ENCODE measurements at places on chromosomes 6 and 20.

GRCh38 chr6:45148278-45148677 lies 179.9 kb upstream of the RUNX2 start:
- H3K36me3 ChIP-seq, result no peaks in the 10 kb centered on the region
- no peaks in the 10 kb centered on the region for H3K27me3 ChIP-seq
- no peaks in the 10 kb centered on the region for H3K4me1 ChIP-seq
- no peak overlapping the region for H3K27ac ChIP-seq
- DNase-seq, result no peak

- peak overlapping the region; percentile 56 for H3K4me3 ChIP-seq
- H3K36me3 ChIP-seq, result peaks cover 3% of the 10 kb centered on the region
- no peaks in the 10 kb centered on the region for H3K27me3 ChIP-seq
- peak overlapping the region; percentile 73 for H3K27ac ChIP-seq
- no peak for DNase-seq
These were observed 21.6 kb downstream of the STX7 start for GRCh38 chr6:132491303-132491702.

- H3K36me3 ChIP-seq, result no peaks in the 10 kb centered on the region
- no peak for DNase-seq
- H3K27me3 ChIP-seq, result no peaks in the 10 kb centered on the region
- no peak overlapping the region for H3K27ac ChIP-seq
- no peaks in the 10 kb centered on the region for H3K4me1 ChIP-seq
These were observed 92.2 kb downstream of the CEP162 start for GRCh38 chr6:84135291-84135690.

DNA sequence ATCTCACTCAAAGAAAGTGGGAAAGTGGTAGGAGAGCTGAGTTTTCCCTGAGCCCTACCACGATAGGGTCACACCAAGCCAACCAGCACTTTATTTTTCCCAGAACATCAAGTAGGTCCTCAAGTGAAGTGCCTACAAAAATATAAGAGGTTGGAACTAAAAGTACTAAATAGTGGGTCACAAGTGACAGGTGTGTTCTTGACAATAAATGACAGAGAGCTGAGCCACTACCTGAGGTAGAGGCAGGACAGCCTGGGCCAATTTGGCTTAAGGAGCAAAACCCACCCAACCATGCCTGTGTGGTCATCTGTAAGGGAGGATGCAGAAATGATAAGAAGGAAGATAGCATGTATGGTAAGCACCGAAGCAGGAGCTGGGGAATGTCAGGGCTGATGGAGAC lies 154.8 kb upstream of the SSTR4 start:
- H3K36me3 ChIP-seq, result no peaks in the 10 kb centered on the region
- H3K27me3 ChIP-seq, result no peaks in the 10 kb centered on the region
- H3K4me1 ChIP-seq, result no peaks in the 10 kb centered on the region
- H3K4me3 ChIP-seq, result no peak overlapping the region
- H3K27ac ChIP-seq, result no peak overlapping the region

- no peak overlapping the region for H3K27ac ChIP-seq
- no peak for DNase-seq
- peaks cover 5% of the 10 kb centered on the region for H3K4me1 ChIP-seq
- H3K36me3 ChIP-seq, result no peaks in the 10 kb centered on the region
These were observed 87.3 kb downstream of the DTNBP1 start for GRCh38 chr6:15575357-15576033.

- no peak overlapping the region for H3K27ac ChIP-seq
- peaks cover 2% of the 10 kb centered on the region for H3K27me3 ChIP-seq
- H3K36me3 ChIP-seq, result no peaks in the 10 kb centered on the region
- H3K4me1 ChIP-seq, result no peaks in the 10 kb centered on the region
- no peak for DNase-seq
These were observed 228.8 kb upstream of the ECI2 start for GRCh38 chr6:4364172-4364571.

DNA sequence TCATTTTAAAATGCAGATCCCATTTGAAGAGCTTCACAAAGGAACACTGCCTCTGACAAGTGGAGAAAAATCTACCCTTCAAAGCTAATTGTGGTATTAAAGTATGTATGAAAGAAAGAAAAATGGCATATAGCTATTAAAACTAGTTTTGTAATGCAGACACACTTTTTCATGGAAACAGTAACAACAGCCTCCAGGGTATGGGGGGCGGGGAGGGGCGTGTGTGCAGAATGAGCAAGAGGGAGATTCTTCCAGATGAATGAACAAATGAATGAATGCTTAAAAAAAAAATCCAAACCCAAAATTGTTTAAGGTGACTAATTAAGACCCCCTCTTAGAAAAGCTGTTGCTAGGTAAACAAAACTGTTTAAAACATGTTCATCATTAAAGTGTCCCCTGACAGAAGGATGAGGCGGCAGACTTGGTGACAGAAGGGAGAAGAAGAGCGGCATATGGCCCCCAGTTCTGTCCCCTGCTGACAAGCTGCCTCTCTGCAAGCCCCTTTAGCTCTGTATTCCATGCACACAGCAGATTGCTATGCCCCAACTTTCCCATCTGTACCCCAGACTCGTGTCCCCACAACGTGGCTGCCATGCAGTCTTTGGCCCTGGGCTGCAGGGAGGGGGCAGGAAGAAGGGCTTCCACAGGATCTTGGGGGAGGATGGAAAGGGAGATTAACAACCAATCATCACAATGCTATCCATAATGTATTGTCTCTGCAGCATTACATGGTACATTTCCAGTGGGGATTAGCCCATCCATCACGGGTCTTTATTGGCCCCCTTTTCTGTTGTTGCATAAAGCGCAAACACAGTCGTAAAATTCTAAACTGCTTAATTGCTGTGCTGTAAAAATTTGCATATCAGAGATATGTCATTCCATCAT lies 108.4 kb upstream of the OLIG3 start:
- no peaks in the 10 kb centered on the region for H3K4me1 ChIP-seq
- no peak overlapping the region for H3K4me3 ChIP-seq
- no peak overlapping the region for H3K27ac ChIP-seq
- no peak for DNase-seq

DNA sequence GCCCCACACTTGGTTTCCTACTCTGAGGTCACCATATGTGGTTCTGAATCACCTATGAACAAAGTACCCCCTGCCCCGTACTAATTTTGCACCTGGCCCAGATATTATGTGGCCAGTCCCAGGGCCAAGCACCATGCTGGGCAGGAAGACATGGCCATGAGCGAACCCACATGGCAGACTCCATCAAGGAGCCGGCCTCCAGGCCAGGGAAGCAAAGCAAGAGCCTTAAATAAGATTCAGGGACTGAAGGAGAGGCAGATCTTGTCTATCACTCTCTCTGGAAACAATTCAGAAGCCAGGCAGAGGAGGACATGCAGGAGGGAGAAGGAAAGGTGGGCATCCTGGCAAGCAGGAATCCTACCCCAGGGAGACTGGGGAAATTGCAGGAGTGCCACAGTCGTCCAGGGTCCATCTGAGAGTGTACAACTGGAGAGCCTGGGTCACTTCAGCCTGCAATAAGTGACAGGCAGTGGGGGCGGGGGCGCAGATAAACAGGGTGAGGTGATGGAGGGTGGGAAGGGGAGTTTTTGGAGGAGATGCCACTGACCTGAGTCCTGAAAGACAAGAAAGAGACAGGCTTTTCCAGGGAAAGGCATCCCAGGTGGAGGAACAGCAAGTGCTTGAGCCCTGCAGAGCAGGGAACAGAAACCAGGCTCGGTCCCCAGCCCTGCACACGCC lies 2.1 kb upstream of the BMP7 start:
- no peaks in the 10 kb centered on the region for H3K4me1 ChIP-seq
- no peaks in the 10 kb centered on the region for H3K36me3 ChIP-seq
- no peak for DNase-seq
- no peak overlapping the region for H3K27ac ChIP-seq
- H3K4me3 ChIP-seq, result no peak overlapping the region

DNA sequence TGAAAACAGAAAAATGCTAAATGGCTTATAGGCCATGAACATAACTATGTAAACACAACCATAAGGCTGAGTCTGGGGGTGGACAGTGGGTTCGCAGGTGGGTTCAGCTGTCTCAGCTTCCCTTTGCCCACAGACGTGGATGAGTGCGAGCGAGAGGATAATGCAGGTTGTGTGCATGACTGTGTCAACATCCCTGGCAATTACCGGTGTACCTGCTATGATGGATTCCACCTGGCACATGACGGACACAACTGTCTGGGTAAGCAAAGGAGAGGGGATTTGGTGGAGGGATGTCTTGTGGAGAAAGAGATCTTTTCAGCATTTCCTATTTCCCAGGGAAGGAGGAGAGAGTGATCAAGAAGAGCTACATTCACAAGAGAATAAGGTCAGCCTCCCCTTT lies 14.7 kb downstream of the SCUBE3 start:
- H3K4me1 ChIP-seq, result no peaks in the 10 kb centered on the region
- H3K4me3 ChIP-seq, result no peak overlapping the region
- H3K27me3 ChIP-seq, result no peaks in the 10 kb centered on the region
- no peak overlapping the region for H3K27ac ChIP-seq

- no peaks in the 10 kb centered on the region for H3K27me3 ChIP-seq
- no peaks in the 10 kb centered on the region for H3K36me3 ChIP-seq
- H3K27ac ChIP-seq, result no peak overlapping the region
- H3K4me1 ChIP-seq, result no peaks in the 10 kb centered on the region
These were observed 14.5 kb downstream of the ZNF76 start for GRCh38 chr6:35273822-35274559.

GRCh38 chr20:14957402-14957801 lies 620.0 kb upstream of the FLRT3 start:
- no peaks in the 10 kb centered on the region for H3K4me1 ChIP-seq
- no peaks in the 10 kb centered on the region for H3K27me3 ChIP-seq
- DNase-seq, result no peak
- no peaks in the 10 kb centered on the region for H3K36me3 ChIP-seq
- no peak overlapping the region for H3K4me3 ChIP-seq
- H3K27ac ChIP-seq, result no peak overlapping the region

- no peaks in the 10 kb centered on the region for H3K4me1 ChIP-seq
- no peak overlapping the region for H3K27ac ChIP-seq
- DNase-seq, result no peak
- H3K36me3 ChIP-seq, result no peaks in the 10 kb centered on the region
These were observed 11.7 kb downstream of the SYNDIG1 start for GRCh38 chr20:24481173-24481572.

DNA sequence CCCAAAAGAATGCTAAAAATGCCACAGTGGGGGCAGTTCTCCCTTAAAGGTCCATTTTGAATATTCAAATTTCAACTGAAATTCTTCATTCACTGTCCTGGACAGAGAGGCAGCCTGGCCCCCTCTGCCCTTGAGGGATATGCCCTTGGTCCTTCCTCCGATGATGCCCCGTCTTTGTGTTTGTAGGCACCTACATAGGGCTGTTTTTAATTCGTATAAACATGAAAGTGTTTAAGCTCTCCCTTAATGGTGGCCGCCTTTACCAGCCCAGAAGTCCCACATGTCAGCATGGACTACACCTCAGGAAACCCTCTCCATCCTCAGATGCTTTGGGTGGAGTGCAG lies 70.2 kb downstream of the SSR1 start:
- H3K36me3 ChIP-seq, result peaks cover 29% of the 10 kb centered on the region
- peaks cover 39% of the 10 kb centered on the region for H3K4me1 ChIP-seq
- no peak overlapping the region for H3K4me3 ChIP-seq
- H3K27ac ChIP-seq, result peak overlapping the region; percentile 42
- H3K27me3 ChIP-seq, result no peaks in the 10 kb centered on the region

DNA sequence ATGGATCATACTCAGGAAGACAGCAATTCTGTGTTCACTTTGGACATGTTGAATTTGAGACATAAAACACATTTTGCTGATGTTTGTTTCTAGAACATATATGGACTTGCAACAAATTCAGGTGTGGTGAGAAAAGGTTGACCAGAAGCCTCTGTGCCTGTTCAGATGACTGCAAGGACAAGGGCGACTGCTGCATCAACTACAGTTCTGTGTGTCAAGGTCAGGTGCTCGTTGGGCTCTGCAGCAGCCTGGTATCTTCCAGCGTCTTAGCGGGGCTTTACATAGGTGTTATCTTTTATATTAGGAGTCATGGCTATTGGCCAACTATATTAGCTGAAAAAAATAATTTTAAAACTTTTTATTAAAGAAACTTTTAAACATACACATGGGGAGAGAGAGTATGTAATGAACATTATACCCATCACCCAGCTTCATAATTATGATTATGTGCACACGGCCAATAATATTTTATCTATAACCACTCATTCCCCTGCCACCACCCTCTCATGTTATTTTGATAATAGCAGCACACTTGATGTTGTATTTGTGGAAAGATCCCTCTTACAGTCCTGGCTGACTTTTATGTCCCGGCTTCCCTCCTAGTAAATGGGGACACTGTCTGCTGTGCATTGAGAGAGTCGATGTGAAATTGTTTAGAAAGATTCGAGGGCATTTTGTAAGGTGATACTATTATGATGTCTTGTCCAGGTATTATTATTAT lies 43.4 kb downstream of the ENPP1 start:
- H3K4me1 ChIP-seq, result no peaks in the 10 kb centered on the region
- H3K27me3 ChIP-seq, result no peaks in the 10 kb centered on the region
- DNase-seq, result no peak
- H3K36me3 ChIP-seq, result no peaks in the 10 kb centered on the region
- no peak overlapping the region for H3K4me3 ChIP-seq
- H3K27ac ChIP-seq, result no peak overlapping the region

- DNase-seq, result no peak
- H3K4me1 ChIP-seq, result no peaks in the 10 kb centered on the region
- H3K4me3 ChIP-seq, result no peak overlapping the region
- H3K36me3 ChIP-seq, result no peaks in the 10 kb centered on the region
- no peak overlapping the region for H3K27ac ChIP-seq
These were observed 619 bp downstream of the DAAM2 start for GRCh38 chr6:39792540-39793450.

GRCh38 chr6:107660839-107661238 lies 163.3 kb downstream of the SCML4 start:
- no peak for DNase-seq
- H3K36me3 ChIP-seq, result no peaks in the 10 kb centered on the region
- H3K4me1 ChIP-seq, result peaks cover 19% of the 10 kb centered on the region
- H3K4me3 ChIP-seq, result no peak overlapping the region
- H3K27me3 ChIP-seq, result no peaks in the 10 kb centered on the region

- no peak for DNase-seq
- H3K27ac ChIP-seq, result no peak overlapping the region
- no peaks in the 10 kb centered on the region for H3K36me3 ChIP-seq
- no peaks in the 10 kb centered on the region for H3K27me3 ChIP-seq
- H3K4me1 ChIP-seq, result no peaks in the 10 kb centered on the region
- no peak overlapping the region for H3K4me3 ChIP-seq
These were observed 163.5 kb downstream of the PRL start for GRCh38 chr6:22133357-22133756.

- H3K4me3 ChIP-seq, result no peak overlapping the region
- no peaks in the 10 kb centered on the region for H3K27me3 ChIP-seq
- no peak overlapping the region for H3K27ac ChIP-seq
- DNase-seq, result no peak
- H3K36me3 ChIP-seq, result no peaks in the 10 kb centered on the region
- H3K4me1 ChIP-seq, result no peaks in the 10 kb centered on the region
These were observed 52.0 kb upstream of the FYN start for GRCh38 chr6:111925296-111925695.

- H3K4me3 ChIP-seq, result peak within 1 kb of the TSS; percentile 72
- H3K27me3 ChIP-seq, result no peaks in the 10 kb centered on the region
- H3K27ac ChIP-seq, result peak within 1 kb of the TSS; percentile 97
- peaks cover 14% of the 10 kb centered on the region for H3K4me1 ChIP-seq
- DNase-seq, result peak; percentile 73
These were observed at the start of gene ZSCAN31 for GRCh38 chr6:28335564-28336283. Gene ZSCAN31, minus strand, starts transcription at chr6:28336148. Its CDS starts 6,465 bp downstream, at chr6:28329683.

DNA sequence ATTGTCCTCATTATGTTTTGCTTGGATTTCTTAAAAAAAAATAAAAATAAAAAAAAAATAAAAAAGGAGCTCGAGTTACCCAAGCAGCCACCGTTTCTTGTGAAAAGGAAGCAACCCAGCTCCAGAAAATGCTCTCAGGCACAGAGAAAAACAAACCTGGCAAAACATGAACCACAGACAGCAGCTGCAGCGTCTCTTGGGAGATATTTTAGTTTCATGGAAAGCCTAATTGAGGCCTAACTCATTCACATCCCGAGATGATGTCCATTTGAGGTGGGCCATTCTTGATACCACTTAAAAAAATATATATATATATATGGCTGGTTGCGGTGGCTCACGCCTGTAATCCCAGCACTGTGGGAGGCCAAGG lies 13.7 kb upstream of the MRAP2 start:
- no peaks in the 10 kb centered on the region for H3K36me3 ChIP-seq
- 0 out of 2 replicates have a peak, but pooled peaks cover 3% of the 10 kb centered on the region for H3K4me1 ChIP-seq
- H3K27me3 ChIP-seq, result no peaks in the 10 kb centered on the region

Data from GM12878 (cell line).